CD4-positive, alpha-beta T cell (primary cell): ENCODE measurements at places on chromosomes 6 and 20. TPM values are rescaled to one million over a fixed set of nuclear protein-coding genes. Genes with fewer than 3 reads are reported as not detected.

GRCh38 chr6:9140951-9141460 lies 705.7 kb upstream of the SLC35B3 start:
- no peak for DNase-seq

Gene NOX3
- not detected for total RNA-seq

GRCh38 chr6:129542705-129543104 lies 167.3 kb downstream of the ARHGAP18 start:
- no peak for DNase-seq

GRCh38 chr6:131733376-131734016 lies 22.7 kb upstream of the CTAGE9 start:
- no peak for DNase-seq

GRCh38 chr6:5905431-5906339 lies 101.0 kb downstream of the NRN1 start:
- DNase-seq = no peak

GRCh38 chr6:161487217-161487531 lies 213.3 kb upstream of the AGPAT4 start:
- no peak for DNase-seq

- DNase-seq = peak; percentile 66
Measured at GRCh38 chr20:38730989-38731737, 6.9 kb downstream of the SLC32A1 start.

Gene CRIP3
- total RNA-seq = 2.0 TPM
